Dermis microvascular lymphatic vessel endothelial cell (primary cell): ENCODE measurements at places on chromosomes 13 and 19. TPM values are rescaled to one million over a fixed set of nuclear protein-coding genes. Genes with fewer than 3 reads are reported as not detected.

KLK7 gene
- total RNA-seq, result not detected in 2 replicates

TRIP10 gene
- 21.7 and 25.0 TPM in 2 replicates for total RNA-seq

SACS gene
- total RNA-seq, result 25.8 and 35.0 TPM in 2 replicates

NAPSA gene
- under 0.01 TPM in 2 replicates for total RNA-seq

FPR3 gene
- total RNA-seq, result under 0.01 and 0.13 TPM in 2 replicates

KIR2DL1 gene
- total RNA-seq, result not detected in 2 replicates

FBN3 gene
- total RNA-seq, result not detected in 2 replicates

GGN gene
- total RNA-seq, result under 0.01 and 0.26 TPM in 2 replicates

PSG2 gene
- not detected in 2 replicates for total RNA-seq

GRCh38 chr19:45355910-45356309, 14.5 kb downstream of the ERCC2 start:
- DNase-seq, result no peak

DNA sequence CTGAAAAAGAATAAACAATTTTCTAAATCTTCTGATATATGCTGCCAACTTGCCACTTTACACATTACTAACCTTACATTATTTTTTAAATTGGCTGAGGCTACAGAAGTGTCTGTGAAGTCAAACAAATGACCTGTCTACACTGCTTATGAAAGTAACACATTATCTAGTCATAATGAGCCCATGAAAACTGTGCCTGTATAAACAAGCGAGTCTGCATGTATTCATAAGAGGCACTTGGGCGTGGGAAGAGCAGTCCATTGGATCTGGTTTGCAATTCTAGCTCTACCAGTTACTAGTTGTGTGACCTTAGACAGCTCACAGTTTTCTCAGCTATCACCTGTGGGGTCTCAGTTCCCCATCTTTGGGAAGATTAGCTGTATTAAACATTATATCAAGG, 3.1 kb downstream of the VPS36 start:
- DNase-seq, result no peak

DNA sequence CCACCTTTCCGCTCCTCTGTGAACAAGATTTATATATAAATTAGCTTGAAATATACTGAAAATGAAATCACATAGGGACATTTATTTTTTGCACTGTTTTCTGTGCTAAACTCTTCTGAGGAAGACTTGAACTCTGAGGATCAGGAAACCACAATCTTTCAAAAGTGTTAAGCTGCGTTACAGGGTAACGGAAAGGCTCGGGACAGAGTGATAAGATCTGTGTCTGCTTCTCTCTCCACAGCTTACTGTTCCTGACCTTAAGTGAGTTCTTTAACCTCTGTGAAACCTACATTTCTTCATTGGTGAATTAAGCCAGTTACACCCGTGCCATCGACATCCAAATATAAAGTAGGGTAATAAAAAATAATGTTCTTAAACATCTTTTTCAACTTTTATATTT, 38.9 kb downstream of the DACH1 start:
- DNase-seq, result no peak

DNA sequence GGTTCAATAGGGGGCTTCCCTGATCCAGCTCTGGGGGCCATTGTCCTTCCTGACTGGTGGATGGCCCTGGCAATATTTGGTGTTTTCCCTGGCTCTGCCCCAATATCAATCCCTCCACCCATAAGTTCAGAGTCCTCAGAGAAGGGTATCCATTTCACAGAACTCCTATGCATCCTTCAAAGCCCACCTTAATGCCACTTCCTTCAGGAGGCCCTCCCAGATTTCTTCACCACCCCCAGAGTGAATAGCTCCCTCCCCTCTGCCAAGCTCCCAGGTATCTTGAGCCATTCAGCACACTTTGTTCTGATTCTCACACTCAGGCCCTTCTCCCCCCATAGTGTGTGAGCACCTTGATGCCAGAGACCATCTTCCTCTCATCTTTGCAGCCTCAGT, 5.8 kb downstream of the PPP1R14A start:
- no peak for DNase-seq

GRCh38 chr13:63944911-63945310, 2529.3 kb upstream of the PCDH20 start:
- no peak for DNase-seq

- no peak for DNase-seq
These were observed 145.8 kb upstream of the ZNF507 start for GRCh38 chr19:32199501-32200040.

DNA sequence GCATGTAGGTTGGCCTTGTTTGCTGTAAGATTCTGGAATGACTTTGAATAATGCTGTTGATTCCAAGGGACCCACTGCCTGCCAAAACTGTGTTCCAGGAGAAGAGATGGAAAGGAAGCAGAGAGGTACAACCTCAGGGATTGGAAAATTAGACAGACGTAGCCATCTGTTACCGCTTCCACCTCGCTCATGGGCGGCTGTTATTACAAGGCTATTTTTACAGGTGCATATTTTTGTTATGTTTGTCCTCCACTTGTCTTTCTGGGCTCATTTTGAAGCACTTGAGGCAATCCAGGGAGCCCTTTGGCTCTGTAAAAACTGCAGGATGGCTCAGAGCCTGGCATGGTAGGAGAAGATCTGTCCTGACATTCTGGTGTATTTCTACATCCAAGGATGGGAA, 276.4 kb upstream of the TMTC4 start:
- DNase-seq, result no peak

DNA sequence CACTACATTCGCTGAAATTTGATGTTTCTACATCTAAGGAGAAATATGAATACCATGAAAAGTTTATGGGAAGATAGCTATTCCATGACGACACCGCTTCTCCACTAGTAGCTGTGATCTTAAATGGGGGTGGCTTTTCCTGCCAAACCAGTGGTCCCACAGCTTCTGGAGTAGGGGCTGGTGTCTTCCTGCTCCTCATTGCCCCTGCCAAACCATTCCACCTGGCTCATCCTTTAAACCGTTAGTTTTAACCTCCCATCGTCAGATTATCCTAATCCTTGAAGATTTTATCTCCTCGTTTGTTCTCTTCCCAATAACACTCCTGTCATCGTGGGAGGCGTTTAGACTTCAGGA, 568 bp upstream of the ZNF230 start:
- DNase-seq, result no peak

DNA sequence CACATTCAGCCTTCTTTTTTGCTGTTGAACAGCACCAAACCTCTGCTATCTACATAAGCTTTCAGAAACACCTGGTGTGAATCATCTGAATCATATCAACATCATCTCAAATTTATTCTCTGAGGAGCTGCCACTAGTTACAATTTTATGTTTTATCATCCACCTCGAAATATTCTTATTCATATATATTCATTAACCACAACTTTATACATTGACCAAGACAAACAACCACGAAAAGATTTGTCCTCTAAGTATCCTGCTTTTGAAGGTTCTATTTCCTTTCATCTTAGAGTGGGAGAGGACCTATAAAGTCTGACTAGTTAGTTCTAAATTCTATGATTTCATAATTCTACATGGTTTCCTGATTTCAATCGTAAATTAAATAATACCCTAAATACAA, 18.9 kb downstream of the ESD start:
- no peak for DNase-seq

GRCh38 chr19:29084266-29084665, 128.7 kb downstream of the UQCRFS1 start:
- no peak for DNase-seq

DNA sequence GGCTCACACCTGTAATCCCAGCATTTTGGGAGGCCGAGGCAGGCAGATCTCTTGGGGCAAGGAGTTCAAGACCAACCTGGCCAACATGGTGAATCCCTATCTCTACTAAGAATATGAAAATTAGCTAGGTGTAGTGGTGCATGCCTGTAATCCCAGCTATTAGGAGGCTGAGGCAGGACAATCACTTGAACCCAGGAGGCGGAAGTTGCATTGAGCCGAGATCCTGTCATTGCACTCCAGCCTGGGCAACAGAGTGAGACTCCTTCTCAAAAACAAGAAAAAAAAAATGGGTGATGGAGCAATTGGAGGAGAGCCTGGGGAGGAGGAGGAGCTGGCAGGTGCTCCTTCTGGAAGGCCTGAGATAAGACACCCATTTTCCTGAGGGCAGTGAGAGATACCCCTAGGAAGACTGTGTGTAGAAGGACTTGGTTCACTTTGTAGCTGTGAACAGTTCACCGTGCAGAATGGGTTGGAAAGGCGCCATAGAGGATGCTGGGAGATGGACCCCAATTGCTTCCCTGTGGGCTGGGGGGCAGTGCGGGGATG, 8.7 kb upstream of the CARM1 start:
- no peak for DNase-seq

GRCh38 chr13:22696433-22696832, 484.3 kb upstream of the SGCG start:
- no peak for DNase-seq

- no peak for DNase-seq
These were observed 310.0 kb downstream of the TEX29 start for GRCh38 chr13:111630406-111630805.

DNA sequence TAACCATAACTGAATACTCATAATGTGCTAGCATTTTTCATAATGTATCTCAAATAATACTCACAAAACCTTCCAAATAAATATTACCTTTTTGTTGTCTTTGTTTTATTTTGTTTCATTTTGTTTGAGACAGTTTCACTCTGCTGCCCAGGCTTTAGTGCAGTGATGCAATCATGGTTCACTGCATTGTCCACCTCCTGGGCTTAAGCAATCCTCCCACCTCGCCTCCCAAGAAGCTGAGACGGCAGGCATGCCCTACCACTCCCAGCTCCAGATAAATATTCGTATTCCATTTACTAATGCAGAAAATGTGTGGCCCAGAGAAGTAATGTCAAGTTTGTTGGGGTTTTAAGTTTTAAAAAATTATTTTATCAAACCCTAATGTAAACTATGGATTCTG, 739.1 kb downstream of the GPC5 start:
- DNase-seq, result no peak

GRCh38 chr13:29161676-29162075, 341.5 kb downstream of the MTUS2 start:
- no peak for DNase-seq

GRCh38 chr19:18500799-18501198, 21.1 kb downstream of the ELL start:
- no peak for DNase-seq

GRCh38 chr13:43682701-43683100, 104.1 kb downstream of the ENOX1 start:
- no peak for DNase-seq

GRCh38 chr13:58963321-58963720, 1200.4 kb downstream of the DIAPH3 start:
- DNase-seq, result no peak

DNA sequence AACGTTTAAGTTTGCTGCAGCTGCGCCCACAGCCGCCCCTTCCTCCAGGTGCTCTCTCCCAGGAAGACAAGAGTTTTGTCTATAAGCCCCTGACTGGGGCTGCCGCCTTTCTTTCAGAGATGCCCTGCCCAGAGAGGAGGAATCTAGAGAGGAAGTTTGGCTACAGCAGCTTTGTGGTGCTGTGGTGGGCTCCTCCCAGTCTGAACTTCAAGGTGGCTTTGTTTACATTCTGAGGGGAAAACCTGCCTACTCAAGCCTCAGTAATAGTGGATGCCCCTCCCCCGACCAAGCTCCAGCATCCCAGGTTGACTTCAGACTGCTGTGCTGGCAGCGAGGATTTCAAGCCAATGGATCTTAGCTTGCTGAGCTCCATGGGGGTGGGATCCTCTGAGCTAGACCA, 6.4 kb upstream of the ERICH6B start:
- DNase-seq, result no peak
